ENCODE measurements at places on chromosomes 1 and 21. TPM values are rescaled to one million over a fixed set of nuclear protein-coding genes. Genes with fewer than 3 reads are reported as not detected.

The NOTCH2 gene
- 63.9 TPM for polyA plus RNA-seq

GRCh38 chr1:15543589-15544568, 17.2 kb downstream of the DNAJC16 start:
- DNase-seq, result no peak

- no peak for DNase-seq
Measured at GRCh38 chr1:47915677-47916353, 81.4 kb downstream of the TRABD2B start.

DNA sequence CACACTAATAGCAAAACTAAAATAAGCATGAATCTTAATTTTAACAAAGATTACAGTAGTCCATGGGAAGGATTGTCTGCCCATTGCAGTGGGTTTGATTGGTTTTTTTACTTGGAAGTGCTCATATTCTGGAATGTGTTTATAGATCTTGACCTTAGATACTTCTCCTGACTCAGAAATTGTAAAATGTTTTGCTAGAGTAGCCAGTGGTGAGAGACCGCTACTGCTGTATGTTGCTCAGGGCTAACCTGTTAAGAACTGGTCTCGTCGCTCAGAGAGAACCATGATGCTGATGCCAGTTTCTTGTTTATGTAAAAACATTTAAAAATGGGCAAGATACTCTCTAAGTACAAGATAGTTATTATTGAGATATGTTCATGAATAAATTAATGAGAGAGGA, 99.9 kb downstream of the ROR1 start:
- DNase-seq, result no peak

- no peak for DNase-seq
Measured at GRCh38 chr1:33167650-33168447, 14.0 kb downstream of the TRIM62 start.

DNA sequence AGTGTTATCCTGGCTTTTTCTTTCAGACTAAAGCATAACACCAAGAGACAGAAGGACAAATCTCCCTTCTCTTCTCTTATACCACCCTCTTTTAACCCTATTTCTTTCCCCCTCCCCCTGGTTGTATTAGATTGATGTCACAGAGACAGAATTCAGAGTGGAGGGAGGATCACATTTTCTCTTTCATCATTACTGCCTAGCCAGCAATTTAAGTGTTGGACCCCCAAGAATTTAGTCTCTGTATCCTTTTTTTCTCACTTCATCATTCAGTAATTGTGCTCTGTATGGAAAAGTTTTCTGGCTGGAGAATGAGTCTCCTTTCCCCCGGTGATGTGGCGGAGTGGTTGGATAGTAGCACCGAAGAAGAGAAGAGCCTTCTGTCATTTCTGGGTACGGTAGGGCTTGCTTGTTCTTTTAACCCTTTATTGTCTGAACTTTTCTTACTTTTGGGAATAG, 124.8 kb downstream of the CLEC20A start:
- DNase-seq, result no peak

DNA sequence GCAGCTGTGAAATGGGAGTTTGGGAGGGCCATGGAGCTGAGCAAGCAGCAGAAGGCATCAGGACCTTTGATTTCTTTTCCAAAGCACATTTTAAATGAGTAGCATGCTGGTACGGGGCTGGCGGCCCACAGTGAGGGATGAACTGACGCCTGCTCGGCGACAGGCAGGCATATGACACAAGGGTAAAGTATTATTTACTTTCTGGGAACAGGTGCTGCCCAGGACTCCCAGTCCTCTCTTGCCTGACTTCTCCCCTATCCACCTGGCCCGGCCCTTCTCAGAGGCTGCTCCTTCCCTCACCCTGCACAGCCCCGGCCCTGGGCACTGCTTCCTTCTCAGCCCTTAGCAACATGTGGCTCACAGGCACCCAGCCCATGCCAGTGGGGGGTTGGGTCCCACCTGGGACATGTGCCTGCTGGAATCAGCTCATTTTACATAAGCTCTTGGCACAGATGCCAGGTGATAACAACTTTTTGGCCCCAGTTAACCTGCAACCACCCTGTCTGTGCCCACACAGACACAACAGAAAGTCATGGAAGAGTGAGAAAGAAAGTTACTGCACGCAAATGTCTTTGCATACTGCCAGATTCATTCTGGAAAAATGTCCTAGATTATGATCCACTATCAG, 112.3 kb upstream of the GADD45A start:
- no peak for DNase-seq

- DNase-seq, result no peak
Measured at GRCh38 chr1:83799594-83799993, 199.3 kb downstream of the TTLL7 start.

The USH2A gene
- polyA plus RNA-seq, result not detected

GRCh38 chr1:81799939-81800694, 617 bp upstream of the ADGRL2 start:
- DNase-seq, result no peak

- DNase-seq, result no peak
Measured at GRCh38 chr1:67226688-67227087, 60.4 kb downstream of the IL23R start.

DNA sequence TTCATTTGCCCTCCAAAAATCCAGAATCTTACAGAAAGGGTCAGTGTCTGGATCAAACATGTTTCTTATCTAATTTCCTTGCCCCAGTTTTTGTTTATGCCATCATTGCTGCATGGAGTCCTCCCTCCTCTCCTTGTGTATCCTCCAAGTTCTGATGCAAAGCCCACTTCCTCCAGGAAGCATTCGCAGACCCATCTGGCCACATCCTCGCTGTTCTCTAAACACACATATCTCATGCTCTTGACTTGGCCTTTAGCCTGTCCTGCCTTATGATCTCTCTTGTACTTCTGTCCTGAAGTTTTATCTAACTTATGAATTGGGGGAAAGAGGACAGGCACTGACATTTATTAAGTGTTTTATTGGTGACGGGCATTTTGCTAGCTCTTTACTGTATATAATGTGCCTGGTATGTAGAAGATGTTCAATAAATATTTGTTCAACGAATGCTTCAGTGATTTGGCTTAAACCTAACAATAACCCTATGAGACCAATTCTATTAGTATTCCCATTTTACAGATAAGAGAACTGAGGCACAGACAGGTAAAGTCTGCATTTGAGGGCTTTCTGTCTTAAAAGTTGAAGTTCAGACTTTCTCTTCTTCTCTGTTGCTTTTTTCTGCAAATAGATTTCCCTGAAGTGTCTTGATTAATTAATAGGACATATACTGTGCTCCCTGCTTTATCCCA, 19.2 kb upstream of the ID3 start:
- no peak for DNase-seq
